ENCODE measurements at places on chromosomes 3 and 15.

GRCh38 chr3:196662033-196662432 is 22.5 kb downstream of the NRROS start:
- no peak for DNase-seq

- no peak for DNase-seq
Observed at GRCh38 chr3:110318108-110318507, 753.5 kb upstream of the NECTIN3 start.

DNA sequence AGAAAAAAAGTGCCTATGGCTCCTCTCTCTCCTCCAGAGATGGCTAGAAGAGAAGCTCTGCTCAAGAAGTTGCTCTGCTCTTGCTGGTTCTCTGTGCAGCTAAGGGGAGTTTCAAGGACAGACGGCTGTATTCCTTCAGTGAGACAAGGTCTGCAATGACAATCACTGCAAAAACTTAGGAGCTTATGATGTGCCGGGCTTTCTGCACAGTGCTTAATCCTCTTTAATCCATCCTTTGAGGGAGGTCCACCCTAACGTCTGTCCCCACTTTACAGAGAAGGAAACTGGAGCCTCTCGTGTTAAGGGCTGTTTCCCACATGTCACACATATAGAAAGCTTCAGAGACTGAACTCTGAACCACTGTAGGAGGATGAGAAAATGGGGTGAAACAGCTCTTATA is 260.6 kb downstream of the MEX3B start:
- no peak for DNase-seq

DNA sequence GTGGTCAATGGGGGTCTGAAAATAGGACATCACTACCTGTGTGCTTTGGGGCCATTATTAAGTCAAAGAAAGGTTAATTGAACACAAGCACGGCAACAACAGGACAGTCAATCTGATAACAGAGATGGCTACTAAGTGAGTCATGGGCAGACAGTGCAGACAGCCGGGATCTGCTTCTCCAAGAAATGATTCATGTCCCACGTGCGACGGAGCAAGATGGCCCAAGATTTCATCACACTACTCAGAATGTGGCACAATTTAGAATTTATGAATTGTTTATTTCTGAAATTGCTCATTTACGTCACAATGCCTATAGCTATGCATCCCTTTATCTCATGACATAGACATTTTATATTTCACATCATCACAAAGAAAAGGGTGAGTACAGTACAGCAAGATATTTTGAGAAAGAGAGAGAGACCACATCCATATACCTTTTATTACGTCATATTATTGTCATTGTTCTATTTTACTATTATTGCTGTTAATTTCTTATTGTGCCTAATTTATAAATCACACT is 770.6 kb upstream of the NR2F2 start:
- no peak for DNase-seq

DNA sequence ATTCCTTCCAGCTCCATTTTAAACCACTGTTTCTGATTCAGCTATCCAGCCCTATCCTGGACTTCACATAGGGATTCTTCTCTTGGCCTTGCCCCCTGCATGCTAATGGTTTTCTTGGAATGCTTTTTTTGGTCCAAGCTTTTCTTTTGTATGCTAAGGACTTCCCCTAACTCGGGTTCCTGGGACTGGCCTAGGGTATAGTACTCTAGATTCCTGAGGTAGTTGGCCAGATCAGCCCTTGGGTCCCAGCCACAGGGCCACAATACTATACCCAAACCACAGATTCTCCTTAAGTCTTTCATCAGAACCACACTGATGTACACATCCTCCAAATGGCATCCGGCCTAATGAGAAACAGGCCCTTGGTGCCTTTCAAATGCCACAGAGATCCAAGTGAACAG is 2.8 kb downstream of the FYCO1 start:
- DNase-seq, result no peak

- DNase-seq, result no peak
Observed at GRCh38 chr3:70703305-70704102, 391.1 kb upstream of the MDFIC2 start.

DNA sequence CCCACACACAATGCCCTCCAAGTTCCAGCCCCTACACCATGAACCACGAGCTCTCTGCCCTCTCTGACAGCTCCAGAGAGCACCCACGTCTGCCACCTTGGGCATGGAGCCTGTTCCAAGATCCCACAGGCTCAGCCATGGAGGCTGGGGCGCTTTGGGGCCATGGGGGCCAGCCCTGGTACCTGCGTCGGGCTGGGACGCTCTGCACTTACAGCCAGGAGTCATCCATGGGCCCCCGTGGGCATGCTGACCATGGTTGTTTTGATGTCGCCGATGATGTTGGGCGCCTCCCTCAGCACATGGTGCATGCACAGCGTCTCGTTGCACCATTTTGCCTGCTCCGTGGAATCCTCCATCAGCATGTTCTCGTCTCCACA is 51.9 kb upstream of the UBE2Q2 start:
- DNase-seq, result no peak
